Central memory CD8-positive, alpha-beta T cell (primary cell): ENCODE measurements at places on chromosomes 5 and 9.
A peak's percentile ranks its signal among the peaks of the same experiment; 100 is the strongest.

DNA sequence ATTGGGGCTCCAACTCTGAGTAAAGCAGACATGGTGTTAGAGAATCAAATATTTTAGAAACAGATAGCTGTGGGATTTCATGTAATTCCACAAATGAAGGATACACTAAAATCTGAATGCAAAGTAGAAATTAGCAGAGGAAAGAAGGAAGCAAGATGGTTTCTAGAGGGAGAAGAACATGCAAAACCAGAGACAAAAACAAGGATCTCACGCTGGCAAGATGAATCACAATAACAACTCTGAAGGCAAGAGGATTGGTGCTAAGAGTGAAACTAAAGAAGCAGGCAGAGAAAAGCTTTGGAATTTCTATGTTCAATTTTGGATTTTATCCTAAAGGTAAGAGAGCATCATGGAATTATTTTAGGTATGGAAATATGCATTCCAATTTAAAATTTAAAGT lies 857.2 kb upstream of the COX7C start:
- no peak for DNase-seq

DNA sequence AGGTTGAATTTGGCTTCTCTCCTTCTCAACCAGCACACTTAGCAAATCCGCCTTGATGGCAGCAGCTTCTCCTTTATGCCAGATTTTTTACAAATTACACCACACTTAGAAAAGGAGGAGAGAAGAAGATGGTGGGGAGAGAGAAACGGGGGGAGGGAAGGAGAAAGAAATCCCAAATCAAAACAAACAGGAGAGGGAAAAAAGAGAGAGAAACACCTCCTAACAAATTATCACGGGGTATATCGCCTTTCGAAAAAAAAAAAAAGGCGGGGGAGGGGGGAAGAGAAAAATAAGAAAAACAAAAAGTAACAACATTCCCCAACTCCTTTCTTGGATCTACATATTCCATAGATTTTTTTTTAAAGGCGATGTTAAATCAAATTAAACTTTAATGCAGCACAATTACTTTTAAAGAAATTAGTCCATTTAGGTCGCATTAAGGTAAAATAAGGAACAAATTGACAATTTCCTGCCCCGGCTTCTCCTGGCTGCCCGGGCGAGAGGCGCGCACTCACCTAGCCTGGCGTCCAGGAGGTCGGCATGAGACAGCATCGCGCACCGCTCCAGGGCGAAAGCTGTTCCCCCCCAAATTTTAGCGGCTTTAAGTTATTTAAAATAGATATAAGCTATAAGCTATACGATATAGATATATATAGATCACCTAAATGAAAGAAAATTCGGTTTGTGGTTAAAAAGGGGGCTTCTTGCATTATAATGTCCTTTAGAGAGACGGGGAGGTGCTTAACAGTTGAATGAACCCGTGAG lies at the start of gene OTP:
TSS of gene OTP (minus strand) at position 716 of the 765 bp plus-strand sequence. CDS start at position 552, 164 bp downstream.
- no peak for DNase-seq

DNA sequence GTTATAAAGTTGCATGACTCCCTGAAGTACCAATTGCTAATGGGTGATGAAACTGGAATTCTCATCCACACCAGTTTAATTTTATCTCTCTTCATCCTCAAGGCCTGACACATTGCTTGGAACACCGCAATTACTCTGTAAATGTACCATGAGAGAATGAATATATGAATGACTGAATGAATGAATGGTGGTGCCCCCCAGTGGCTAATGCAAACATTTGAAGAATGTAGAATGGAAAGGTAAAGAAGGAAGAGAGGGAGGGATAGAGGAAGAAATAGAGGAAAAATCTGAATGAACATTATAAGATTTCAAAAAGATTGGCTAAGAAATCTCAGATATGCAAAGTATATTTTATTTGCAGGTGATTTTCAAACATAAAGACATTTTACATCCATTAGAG lies 13.1 kb downstream of the PAPPA start:
- no peak for DNase-seq

GRCh38 chr5:113319256-113320053 lies 115.3 kb downstream of the TSSK1B start:
- DNase-seq: no peak

GRCh38 chr5:53381-54174 lies 38.4 kb upstream of the PLEKHG4B start:
- no peak for DNase-seq

GRCh38 chr9:121560921-121561320 lies 61.3 kb upstream of the GGTA1 start:
- DNase-seq: no peak

GRCh38 chr9:115531410-115532125 lies 413.6 kb upstream of the TNC start:
- no peak for DNase-seq

DNA sequence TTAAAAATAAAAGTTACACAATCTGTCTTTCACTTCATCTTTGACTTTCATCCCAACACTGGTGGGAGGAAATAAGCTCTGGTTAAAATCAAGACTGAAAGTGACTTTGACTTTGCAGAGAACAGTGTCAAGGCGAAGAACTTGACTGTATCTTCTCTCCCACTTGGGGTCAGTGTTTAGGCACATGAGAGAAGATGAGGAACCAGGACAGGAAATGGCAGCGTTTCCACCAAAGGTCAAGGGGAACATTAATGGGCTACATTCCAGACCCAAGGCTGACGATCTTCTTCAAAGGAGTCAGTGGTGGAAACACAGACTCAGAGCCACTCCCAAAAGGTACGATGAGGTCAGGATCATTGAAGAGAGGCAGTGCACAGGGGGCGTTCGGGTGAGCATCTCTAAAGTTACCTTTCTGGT lies 409.5 kb downstream of the ARHGEF28 start:
- no peak for DNase-seq

- DNase-seq: no peak
Observed at GRCh38 chr5:173089581-173089980, 33.4 kb downstream of the CREBRF start.

DNA sequence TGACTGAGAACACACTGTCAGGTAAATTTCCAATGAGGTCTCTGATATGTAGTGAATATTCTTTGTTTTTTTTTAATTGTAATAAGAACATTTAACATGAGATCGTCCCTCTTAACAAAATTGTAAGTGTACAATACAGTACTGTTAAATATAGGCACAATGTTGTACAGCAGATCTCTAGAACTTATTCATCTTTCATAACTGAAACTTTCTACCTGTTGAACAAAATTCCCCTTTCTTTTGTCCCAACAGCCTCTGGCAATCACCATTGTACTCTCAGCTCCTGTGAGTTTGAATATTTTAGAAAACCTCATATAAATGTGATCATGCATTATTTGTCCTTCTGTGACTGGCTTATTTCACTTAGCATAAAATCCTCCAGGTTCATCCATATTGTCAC lies 10.6 kb upstream of the PRLR start:
- DNase-seq: no peak

DNA sequence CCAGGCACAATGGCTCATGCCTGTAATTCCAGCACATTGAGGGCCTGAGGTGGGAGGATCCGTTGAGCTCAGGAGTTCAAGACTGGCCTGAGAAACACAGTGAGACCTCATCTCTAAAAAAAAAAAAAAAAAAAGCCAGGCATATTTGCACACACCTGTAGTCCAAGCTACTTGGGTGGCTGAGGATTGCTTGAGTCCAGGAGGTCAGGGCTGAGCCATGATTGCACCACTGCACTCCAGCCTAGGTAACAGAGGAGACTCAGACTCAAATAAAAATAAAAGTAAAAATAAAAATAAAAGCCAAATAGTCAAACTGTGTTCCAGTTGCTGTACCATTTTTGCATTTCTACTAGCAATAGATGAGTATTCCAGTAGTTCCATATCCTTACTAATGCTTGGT lies 616.0 kb downstream of the KIF4B start:
- no peak for DNase-seq

DNA sequence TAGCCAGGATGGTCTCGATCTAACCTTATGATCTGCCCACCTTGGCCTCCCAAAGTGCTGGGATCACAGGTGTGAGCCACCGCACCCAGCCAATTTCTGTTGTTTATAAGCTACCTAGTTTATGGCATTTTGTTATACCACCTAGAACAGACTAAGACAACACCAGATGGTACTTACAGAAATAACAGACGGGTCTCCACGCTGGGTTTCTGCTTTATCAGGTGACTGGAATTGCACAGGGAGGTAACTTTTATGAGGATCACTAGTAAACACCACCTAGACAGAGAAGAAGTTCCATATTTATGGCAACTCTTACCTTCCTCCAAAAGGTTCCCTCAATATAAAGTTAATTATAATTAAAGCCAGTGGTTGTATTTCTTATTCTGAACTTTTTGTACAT lies 74.0 kb downstream of the CEMIP2 start:
- DNase-seq: no peak

DNA sequence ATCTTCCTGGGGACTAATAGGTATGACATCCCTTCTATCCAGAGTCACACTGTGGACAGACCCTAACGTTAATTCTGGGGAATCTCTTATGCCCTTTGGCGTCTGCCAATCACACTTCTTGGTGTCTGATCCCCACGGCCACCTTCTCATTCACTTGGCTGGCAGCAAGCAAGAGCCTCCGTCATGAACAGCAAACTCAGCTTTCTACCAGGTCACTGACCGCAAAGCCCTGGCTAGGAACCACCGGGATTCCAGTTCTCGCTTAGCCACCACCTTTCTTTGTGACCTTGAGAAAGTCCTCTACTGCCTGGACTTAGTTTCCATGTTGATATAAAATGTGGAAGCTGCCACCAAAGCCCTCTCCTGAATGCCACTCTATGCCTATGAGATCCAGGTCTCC lies 67.7 kb upstream of the FCN1 start:
- no peak for DNase-seq

GRCh38 chr9:68560071-68560844 lies 19.6 kb upstream of the TMEM252 start:
- DNase-seq: peak; percentile 29

- no peak for DNase-seq
Observed at GRCh38 chr9:137691646-137692351, 73.0 kb downstream of the EHMT1 start.
